ENCODE measurements at places on chromosomes 1 and 21.

GRCh38 chr1:161153176-161153575 is 602 bp upstream of the UFC1 start:
- no peak for DNase-seq

- no peak for DNase-seq
Observed at GRCh38 chr1:232629250-232630046, 485 bp downstream of the SIPA1L2 start.

GRCh38 chr1:217311766-217312165 is 319.1 kb downstream of the GPATCH2 start:
- no peak for DNase-seq

DNA sequence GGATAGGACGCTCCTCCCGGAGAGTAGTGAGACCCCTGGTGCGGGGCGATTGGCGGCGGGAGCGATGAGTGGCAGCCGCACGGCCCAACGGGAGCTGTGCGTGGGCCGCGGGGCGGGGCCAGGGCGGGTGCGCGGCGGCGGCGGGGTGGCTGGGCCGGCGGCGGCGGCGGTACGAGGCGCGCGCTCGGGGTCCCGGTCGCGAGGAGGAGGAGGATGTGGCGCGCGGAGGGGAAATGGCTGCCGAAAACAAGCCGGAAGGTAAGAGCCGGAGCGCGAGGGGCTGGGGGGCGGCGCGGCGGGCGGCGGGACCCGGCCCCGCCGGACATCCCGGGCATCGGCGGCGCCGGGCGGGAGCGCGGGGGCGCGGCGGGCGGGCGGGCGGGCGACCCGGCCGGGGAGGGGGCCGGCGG is at the start of gene CAMTA1:
TSS of gene CAMTA1 (plus strand) at position 137 of the 410 bp plus-strand sequence. CDS start at position 214, 77 bp downstream.
- no peak for DNase-seq

DNA sequence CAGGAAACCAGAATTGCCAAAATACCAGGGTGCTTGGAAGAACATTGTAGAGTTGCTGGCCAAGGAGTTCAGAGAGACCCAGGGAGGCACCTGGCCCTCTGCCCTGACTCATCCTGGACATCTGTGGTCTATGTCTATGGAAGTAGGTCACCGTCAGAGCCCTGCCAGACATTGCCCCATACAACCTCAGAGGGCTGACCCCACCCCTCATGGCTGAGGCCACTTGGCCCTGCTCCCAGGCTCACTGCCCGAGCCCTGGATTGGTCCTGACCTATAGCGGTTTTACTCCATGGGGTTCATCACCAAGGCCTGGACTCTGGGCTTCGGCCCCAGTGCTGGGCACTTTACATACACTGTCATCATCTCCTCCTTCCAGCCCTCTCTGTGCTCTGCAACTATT is 233.1 kb downstream of the PTPRU start:
- no peak for DNase-seq

GRCh38 chr21:34558166-34558565 is 46.2 kb upstream of the KCNE1 start:
- no peak for DNase-seq

DNA sequence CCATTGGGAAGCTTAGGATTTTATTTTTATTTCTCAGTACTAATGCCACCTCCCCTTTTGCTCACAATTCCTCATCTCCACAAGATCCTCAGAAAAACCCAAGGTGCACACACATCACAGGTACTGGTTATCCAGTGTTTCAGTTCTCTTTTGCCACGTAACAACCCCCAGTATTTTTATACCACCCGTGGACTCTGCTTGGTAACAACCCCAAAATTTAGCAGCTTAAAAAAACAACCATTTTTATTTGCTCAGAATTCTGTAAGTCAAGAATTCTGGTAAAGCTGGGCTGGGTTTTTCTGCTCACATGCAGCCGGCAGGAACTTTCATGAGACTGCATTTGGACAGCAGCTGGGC is 180.0 kb downstream of the KAZN start:
- no peak for DNase-seq

- DNase-seq: peak; percentile 98
Observed at GRCh38 chr1:68384321-68384813, 65.4 kb downstream of the RPE65 start.

DNA sequence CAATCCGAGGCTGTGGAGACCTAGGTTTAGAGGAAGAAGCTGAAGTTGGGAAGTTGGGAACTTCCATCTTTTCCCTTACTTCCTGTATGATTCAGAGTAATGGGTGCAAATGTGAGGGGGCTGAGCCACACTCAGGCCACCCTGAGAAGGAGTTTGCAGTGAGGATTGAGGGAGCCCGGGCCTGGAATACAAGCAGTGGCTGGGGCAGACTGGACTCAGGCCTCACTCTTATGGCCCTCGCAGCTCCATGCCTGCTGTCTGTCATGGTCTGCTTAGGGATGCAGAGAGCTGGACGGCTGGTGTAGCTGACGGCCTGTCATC is 73.7 kb upstream of the RAB4A start:
- DNase-seq: no peak

GRCh38 chr1:65372557-65372956 is 47.9 kb upstream of the LEPR start:
- no peak for DNase-seq

DNA sequence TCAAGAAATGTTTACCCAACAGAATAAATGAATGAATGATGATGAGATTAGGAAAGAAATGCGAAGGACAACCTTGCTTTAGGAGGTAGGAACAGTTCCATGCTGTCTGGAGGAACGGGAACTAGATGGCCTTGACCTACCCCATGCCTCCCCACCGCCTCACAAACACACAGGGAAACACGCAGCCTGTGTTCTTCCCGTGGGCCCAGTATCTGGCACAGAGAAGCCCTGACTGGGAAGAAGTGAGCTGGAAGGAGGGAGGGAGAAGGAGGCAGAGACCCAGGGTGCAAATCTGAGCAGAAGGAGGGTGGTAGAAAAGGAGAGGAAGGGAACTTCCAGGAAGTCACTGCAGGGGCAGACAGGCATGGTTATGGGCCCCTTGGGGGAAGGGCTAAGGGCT is 3.5 kb upstream of the ADORA1 start:
- no peak for DNase-seq

GRCh38 chr1:3233551-3233950 is 164.5 kb downstream of the PRDM16 start:
- DNase-seq: no peak

- no peak for DNase-seq
Observed at GRCh38 chr21:43805275-43805800, 16.0 kb downstream of the RRP1 start.

- DNase-seq: peak; percentile 41
Observed at GRCh38 chr1:222994511-222995235, 148.4 kb downstream of the TLR5 start.

DNA sequence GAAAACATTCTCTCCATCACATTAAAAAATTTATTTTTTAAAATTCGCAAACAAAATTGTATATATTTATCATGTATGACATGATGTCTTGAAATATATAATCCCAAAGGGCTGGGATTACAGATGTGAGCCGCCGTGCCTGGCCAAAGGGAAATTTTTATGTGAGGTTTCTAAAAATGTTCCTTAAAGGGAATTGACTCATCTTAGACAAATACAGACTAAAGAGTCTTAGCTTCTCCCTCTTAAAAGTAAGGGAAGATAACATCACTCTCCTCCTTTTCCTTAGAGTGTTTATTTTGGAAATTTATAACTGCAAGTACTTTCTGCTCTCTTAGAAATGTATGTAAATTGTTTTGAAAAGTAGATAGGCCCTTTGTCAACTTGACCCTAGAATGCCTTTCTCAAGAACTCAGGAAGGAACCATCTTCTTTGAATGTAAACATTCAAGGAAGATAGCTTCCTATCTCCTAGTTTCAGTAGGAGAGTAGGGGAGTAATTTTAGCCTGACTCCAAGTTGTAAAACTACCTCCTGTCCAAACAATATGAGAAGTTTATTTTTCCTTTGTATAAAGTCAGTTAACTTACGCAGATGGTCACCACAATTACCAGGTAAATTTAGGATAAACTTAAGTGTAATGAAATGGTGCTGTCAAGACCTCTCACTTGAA is 59.5 kb downstream of the C21orf91 start:
- no peak for DNase-seq

DNA sequence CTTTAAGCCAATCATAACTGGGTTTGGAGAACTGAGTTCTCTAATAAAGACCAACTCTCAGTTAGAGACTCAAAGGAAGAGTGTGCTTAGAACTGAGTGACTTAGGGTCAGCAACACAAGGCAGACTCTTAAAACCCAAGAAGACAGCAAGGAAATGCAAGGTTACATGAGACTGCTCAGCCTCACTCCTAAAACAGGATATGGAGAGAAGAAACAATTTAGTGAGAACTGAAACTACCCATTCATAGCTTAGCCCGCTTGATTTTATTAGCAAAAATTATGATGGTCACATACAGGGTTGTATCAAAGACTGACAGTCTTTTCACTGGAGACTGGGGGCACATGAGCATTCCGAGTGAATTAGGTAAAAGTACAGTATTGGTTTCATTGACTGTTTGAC is 78.9 kb upstream of the DMRTA2 start:
- no peak for DNase-seq

- DNase-seq: no peak
Observed at GRCh38 chr1:154899041-154899440, 29.0 kb upstream of the KCNN3 start.

GRCh38 chr1:39670689-39671088 is 1.2 kb downstream of the NT5C1A start:
- DNase-seq: no peak

DNA sequence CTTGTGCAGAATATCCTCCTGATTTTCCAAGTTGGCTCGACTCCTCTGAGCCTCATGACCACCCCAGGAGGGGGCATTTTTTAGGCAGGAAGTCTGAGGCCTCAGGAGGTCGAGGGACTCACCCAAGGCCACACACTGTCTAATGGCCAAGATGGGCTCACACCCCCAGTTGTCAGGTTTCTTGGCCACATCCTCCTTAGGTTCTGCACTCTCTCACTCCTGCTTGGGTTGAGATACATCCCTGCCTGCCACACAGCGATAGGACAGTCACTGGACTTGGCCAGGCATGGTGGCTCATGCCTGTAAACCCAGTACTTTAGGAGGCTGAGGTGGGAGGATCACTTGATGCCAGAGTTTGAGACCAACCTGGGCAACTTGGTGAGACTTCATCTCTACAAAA is 4.6 kb downstream of the CA6 start:
- DNase-seq: no peak

DNA sequence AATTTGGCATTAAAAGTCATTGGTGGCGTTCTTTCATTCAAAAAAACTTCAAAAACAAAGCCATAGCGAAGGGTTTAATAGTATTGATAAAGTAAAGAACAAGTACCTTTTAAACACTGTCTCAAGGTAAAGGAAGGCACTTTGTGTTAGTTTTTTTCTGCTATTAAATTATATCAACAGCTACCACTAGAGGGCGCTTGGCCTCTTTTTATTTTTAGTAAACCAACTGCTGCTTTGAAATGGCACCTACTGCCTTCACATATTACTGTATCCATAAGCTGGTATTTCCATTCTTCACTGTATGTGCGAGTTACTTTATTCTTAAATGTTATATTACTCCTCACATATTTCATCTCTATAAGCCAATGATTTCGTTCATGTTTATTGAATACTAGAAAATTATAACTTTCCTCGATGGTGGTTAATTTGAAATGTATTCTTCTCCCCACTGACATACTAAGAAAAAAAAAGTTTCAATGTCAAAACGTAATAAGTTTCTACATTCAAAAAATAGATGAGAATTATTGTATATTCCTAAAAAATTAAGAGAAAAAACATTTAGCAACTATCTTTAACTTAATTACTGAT is 125.7 kb upstream of the CXADR start:
- DNase-seq: peak; percentile 15

DNA sequence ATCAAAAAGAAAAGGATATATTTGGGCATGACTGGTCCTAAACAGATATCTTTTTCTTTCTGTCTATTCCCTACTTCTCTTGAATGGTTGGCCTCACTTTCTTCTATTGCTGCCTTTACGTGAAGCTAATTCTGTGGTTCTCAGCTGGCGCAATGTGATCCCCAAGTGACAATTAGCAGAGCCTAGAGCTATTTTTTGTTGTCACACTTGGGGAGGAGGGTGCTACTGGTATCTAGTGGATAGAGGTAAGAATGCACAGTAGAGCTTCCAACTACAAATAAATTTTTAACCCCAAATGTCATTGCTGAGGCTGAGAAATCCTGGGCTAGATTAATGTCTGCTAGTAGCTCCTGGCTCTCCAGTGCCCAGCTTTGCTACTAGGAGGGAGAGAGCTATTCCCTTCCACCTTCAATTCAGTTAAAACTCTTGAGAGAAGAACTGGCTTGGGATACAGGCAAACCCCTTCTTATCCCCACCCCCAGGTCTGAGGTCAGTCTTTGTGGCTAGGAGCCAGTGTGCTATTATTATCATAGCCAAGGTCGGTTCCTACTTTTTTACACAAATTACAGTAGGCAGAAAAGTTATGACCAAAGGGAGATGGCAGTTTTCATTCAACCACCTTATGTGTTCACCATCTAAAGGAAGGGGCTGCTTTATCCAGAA is 102.1 kb downstream of the SNX7 start:
- DNase-seq: no peak

- no peak for DNase-seq
Observed at GRCh38 chr1:14055442-14056223, 355.6 kb downstream of the PRDM2 start.

DNA sequence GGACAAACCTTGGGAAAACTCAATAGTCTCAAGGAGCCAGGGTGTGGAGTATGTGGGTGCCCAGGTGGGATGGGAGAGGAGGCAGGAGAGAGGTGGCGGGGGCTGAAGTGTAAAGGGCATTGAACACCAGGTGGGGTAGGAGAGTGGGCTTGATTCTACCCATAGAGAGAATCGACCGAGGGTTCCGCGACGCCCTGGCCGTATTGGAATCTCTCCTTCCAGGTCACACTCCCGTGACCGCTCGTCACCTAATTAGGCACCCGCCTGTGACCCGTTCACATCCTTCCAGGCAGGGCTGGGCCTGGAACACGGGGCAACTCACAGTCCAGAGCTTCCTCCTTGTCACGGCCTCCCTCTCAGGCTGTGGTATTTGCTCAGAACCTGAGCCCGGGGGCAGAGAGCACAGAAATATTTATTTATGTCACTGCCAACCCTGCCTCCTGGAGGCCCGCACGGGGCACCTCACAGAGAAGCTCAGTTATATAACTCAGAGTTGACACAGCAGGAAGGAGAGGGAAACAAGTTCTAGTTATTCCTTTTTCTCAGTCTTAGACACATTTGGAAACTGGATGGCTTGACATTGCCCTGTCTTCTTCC is 12.0 kb downstream of the NCMAP start:
- no peak for DNase-seq

DNA sequence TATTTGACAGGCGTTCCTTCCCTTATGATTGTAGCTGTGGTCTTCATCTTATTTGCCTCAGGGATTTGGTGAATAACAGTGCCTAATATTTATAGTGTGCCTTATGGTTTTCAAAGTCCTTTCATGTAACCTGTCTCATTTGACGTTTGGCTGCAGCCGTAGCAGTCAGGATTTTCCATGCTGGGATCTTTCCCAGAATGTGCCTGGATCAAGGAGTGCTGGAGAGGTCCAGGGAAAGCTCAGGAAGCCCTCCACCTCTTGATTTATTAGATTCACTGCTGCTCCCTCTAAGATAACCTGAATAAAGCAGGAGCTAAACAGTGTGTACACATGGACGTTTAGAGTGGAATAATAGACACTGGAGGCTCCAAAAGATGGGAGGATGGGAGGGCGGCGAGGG is 5.2 kb downstream of the C1orf21 start:
- DNase-seq: no peak

- DNase-seq: no peak
Observed at GRCh38 chr1:156908541-156908940, 11.9 kb upstream of the LRRC71 start.
